ENCODE measurements at places on chromosomes 2 and 18. TPM values are rescaled to one million over a fixed set of nuclear protein-coding genes. Genes with fewer than 3 reads are reported as not detected.

DNA sequence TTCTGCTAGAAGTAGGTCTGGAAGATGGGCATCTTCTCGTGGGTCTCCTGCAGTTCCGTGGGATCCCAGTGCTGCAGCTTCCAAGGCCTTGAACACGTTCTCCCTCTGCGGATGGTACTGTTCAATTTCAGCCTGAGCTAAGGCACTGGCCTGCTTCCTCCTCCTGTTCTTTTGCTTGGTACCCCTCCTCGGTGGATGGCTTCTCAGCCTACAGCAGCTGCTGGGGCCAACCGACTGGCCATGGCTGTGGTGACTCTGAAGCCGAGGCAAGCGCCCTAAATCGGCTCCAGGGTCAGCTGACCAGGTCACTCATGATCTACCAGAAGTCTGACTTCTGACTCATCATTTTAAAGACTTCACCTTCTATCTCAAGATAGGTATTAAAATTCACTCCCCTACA is 150.2 kb downstream of the NBAS start:
- no peak for DNase-seq

GRCh38 chr2:237673130-237674001 is 46.0 kb downstream of the LRRFIP1 start:
- peak; percentile 22 for DNase-seq

DNA sequence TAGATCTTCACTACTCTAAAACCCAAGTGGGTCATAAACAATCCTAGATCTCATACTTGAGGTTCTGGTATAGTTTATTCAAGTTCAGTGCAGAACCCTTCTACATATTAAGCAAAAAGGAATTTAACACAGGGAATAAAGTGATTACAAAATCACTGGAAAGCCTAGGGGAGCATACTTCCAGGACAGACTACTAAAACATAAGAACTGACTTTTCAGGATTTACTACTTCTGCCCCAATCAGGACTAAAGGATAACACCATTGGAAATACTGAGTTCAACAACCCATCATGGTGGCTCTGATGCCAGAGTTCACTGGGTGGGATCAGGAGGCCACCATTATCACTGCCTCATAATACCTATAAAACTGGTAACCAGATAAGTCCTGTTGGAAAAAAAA is 123.6 kb downstream of the DNAH7 start:
- DNase-seq = no peak

GRCh38 chr2:209933499-209934483 is 68.6 kb upstream of the RPE start:
- DNase-seq = peak; percentile 66

GRCh38 chr2:110881908-110882307 is 149.5 kb downstream of the ACOXL start:
- DNase-seq = no peak

MC5R gene
- total RNA-seq = not detected

NT5C1B gene
- not detected for total RNA-seq

GRCh38 chr2:169089182-169089581 is 19.8 kb downstream of the DHRS9 start:
- no peak for DNase-seq

DNA sequence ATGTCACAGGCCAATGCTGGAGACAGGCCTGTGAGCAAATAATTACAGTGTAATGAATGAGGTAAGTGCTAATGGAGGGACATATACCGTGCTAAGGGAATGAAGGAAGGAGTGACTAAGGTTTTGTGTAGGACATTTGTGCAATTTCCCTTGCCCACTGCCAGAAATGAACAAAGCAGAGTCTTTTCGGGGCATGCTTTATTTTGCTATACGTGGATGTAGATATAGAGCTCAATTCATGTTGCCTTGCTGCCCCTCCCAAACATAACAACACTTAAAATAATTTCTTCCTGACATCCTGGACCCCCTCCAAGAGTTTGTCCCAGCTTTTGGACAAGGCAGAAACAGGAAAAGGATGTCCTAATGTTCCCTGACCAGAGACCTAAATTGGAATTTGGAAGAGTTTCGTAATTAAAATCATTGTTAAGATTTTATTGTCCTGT is 23.7 kb upstream of the CD28 start:
- peak; percentile 55 for DNase-seq

WDR43 gene
- 32.3 TPM for total RNA-seq

DNA sequence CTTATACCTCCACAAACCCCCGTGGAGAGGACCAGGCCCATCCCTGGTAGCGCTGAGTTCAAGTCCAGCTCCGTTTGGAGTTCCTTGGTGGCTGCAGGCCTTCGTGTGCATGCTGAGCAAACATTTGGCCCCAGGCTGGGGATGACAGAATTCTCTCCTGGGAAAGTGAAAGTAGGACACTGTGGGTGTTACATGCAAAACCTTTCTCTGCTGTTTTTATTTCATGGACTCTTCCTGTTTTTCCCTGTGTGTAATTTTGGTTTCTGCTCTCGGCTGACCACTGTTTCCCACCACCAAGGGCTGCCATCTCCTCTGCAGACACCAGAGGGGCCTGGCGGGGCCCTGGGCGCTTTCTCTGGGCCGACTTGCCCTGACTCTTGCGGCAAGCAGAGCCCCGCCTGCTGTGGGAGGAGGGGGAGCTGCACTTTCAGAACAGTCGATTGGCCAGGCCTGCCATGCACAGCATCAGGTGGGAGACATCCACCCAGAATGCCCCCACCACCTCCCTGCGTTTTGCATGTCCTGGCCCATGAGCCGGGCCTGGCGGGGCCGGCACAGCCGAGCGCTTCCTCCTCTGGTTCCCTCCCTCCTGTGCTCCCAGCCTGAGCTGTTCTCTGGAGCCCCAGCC is 102.4 kb downstream of the CABLES1 start:
- DNase-seq = peak; percentile 83

ZNF396 gene
- 1.7 TPM for total RNA-seq

GRCh38 chr2:23169896-23170295 is 215.1 kb upstream of the KLHL29 start:
- no peak for DNase-seq

DNA sequence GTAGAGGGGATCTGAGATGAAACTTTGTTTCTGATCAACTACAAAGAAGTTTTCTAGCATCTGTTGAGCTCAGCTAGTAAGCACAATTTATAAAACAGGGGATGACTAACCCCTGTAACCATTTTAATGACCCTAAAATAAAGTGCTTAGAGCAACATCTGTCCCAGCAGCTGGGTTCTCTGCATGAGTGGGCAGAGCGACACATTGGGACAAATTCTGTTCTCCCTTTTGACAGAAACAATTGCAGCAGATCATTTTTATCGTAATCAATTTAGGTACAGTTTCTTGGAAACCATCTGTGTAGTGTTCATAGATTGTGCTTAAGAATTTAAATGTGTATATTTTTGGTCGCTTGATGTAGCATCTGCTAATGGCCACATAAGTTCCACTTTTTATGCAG is 678.0 kb downstream of the RNF144A start:
- DNase-seq = no peak

DNA sequence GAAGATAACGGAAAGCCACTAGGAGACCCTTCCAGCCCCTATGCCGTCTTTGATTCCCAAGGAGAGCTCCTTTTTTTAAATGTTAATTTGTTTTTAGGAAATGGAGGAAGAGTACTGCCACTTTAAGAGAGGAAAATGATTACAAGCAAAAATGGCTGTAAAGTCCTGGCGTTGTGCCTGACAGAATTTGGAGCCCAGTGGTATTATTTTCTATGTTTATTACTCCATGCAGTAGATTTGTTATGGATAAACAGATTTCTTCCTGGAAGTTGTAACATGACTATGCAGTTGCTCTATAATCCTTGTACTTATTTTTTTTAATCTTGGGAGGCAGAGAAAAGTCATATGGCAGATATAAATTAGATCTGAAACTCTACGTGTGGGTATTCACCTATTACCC is 141.3 kb downstream of the GBX2 start:
- no peak for DNase-seq

GRCh38 chr2:208489687-208490086 is 83.1 kb downstream of the PTH2R start:
- no peak for DNase-seq

DNA sequence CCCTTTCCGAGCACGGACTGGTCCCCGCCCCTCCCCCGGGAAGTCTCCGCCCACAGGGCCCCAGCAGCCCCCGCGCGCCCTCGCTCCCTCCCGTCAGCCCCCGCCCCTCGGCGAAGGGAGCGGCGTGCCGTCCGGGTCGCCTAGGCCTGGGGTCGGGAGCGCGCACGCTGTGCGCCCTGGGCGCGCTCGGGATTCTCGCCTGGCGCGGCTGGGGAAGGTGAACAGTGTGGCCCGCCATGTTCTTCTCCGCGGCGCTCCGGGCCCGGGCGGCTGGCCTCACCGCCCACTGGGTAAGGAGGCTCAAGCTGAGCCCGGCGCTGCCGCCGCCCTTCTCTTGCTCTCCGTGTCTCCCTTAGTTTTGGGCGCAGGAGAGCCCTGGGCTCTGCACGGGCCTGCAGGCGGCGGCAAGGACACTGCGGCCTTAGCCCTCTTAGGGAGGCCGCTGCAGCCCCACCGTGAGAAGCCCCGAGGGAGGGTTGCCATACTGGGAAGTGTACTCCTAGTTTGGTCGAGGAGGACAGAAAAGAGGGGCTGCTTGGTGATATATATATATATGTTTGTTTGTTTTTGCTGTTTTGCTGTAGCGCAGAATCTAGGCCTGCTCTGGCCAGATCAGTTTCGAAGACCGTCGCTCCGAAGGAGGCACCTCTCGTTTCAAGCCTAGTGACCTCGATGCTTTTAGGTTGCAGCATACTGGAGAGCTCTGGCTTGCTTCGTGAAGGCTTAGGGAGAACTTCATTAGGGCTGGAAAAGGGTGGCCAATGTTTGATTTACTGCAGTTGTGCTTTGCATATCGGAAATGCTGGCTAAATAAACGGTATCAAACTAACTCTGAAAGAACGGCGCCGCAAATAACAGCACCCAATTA is at the start of gene NDUFV2:
Gene NDUFV2, plus strand, starts transcription at position 192 of the 868 bp plus-strand sequence. Its CDS starts 45 bp downstream, at position 237.
- DNase-seq = peak; percentile 93

DNA sequence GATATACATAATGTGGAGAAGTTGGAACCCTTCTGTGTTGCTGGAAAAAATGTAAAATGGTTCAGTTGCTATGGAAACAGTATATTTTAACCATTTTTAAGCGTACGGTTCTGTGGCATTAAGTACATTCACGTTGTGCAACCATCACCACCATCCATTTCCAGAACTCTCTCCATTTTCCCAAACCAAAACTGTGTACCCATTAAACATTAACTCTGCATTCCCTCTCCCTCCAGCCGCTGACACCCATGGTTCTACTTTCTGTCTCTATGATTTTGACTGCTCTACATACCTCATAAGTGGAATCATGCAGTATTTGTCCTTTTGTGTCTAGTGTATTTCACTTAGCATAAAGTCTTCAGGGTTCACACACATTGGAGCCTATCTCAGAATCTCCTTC is 67.3 kb downstream of the LDLRAD4 start:
- no peak for DNase-seq

DNA sequence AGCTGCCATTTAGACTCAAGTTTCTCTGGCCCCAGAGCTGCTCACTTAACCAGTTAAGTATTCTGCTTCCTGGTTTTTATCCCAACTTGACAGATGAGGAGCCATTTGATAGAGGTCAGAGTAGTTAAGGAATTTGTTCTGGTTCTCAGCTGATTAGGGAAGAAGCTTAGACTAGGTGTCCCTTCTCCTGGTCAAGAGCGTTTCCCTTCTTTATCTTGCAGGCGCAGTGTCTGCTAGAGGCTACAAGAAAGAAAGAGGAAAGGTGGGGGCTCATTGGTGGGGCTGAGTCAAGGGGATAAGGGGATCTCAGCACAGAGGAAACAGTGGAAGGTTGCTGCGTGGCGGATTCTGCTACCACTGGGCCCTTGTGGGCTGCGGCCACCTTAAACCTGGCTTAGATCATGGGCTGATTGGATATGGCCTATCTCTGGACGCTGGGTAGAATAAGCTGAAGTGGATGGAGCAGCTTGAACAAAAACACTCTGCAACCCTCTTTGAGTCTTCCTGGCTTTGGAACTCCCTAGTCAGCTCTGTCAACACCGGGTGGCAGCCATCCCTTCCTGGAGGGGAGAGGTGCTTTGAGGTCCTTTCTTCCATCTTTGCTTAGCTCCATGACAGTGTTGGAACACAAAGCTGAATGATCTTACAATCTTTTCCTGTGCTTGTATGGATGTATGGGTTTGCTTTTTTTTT is 70.8 kb downstream of the QPCT start:
- peak; percentile 68 for DNase-seq

DNA sequence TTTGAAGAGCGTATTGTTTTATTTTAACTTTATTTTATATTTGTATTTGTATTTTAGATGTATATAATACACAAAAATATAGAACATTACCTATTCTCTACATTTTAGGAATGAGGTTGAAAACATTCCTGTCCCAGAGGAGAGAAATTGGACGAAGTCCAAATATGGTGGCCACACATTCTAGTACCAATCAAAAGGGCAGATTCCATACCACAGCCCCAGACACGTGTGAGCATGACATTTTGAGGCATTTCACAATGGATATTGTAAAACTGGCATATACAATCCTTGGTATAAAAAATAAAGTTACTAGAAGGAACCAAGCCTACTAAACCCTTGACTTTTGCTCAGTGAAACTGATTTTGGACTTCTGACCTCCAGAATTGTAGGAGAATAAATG is 50.6 kb downstream of the C2orf76 start:
- DNase-seq = no peak

PLA2R1 gene
- 1.8 TPM for total RNA-seq

- DNase-seq = peak; percentile 51
These were observed 354.2 kb downstream of the FBXO15 start for GRCh38 chr18:73793386-73793785.

- peak; percentile 53 for DNase-seq
These were observed 86.8 kb upstream of the DNER start for GRCh38 chr2:229800997-229801754.

DNA sequence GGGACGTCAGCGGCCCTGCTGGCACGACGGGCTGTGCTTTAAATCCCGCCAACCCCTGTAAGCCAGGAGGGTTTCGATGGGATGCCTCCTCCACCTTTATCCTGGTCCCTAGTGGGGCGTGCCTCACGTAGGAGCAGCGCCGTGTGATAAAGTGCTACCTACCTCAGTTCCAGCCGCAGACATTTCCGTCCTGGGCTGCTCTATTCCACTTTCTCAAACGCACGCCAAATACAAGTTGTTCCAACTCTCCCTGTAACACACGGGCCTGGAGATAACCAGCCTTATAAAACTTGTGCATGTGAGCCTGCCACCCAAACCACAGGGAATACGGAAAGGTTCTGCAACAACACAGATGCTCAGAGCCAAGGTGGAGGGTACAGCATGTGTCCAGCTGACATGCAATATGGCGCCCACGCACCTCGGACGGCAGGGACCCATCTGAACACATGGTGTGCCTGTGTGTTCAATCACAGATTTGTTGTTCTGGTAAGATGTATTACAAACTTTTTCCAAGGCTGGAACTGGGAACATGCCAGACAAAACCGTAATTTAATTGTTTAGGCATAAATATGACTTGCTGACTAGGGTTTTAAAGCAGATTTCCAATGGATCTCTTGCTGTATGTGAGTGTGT is 47.7 kb downstream of the ZNF516 start:
- no peak for DNase-seq

GRCh38 chr18:71001597-71001996 is 712.8 kb downstream of the SOCS6 start:
- peak; percentile 16 for DNase-seq

GRCh38 chr18:78713069-78713468 is 266.5 kb upstream of the SALL3 start:
- DNase-seq = no peak

RAB1A gene
- total RNA-seq = 152 TPM

GAREM2 gene
- not detected for total RNA-seq

- DNase-seq = no peak
These were observed 147.8 kb downstream of the EXOC6B start for GRCh38 chr2:72678024-72678423.
